LHCN-M2 (cell line): ENCODE measurements at places on chromosomes 1 and 21. TPM values are rescaled to one million over a fixed set of nuclear protein-coding genes. Genes with fewer than 3 reads are reported as not detected.
A peak's percentile ranks its signal among the peaks of the same experiment; 100 is the strongest.

CFHR1 gene
- total RNA-seq = not detected in 2 replicates

PGM1 gene
- total RNA-seq = 103 TPM in 2 replicates

LACTBL1 gene
- not detected in 2 replicates for total RNA-seq

EPRS1 gene
- 64.3 and 73.5 TPM in 2 replicates for total RNA-seq

TNN gene
- not detected in 2 replicates for total RNA-seq

AGBL4 gene
- not detected in 2 replicates for total RNA-seq

NUDT4B gene
- 18.6 and 23.1 TPM in 2 replicates for total RNA-seq

- peak; percentile 58 for DNase-seq
Measured at GRCh38 chr1:24191860-24192259, 4.8 kb upstream of the IFNLR1 start.

DNA sequence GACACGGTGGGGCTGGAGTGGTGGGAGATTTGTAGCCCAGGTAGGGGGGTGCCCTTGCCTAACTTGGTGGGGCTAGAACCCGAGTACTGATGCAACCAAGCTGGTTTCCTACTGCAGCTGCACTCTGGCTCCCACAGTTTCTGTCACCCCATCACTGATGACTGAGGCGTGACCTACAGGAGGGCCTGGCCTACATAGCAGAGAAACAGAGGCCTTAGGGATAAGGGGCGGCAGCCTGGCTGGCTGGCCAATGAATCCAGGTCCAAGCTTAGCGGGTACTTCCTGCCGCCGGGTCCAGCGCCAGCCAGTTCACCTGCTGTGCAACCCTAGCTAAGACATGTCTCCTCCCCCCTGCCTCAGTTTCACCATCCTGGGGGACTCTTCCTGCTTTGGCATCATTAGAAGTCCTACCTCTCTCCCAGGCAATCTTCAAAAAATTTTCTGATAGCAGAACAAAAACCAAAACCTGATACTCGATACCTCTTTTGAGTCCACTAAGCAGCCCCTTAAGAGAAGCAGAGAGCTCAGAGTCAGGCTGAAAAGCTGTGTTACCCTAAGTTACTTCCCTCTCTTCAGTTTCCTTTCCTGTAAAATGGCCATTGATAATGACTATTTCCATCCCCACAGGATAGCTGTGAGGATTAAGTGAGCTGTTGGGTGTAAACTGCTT lies 27.3 kb upstream of the RNF19B start:
- no peak for DNase-seq

- no peak for DNase-seq
Measured at GRCh38 chr21:16116069-16116468, 386.3 kb downstream of the USP25 start.

GRCh38 chr21:36696390-36697059 lies 2.4 kb upstream of the SIM2 start:
- no peak for DNase-seq

DNA sequence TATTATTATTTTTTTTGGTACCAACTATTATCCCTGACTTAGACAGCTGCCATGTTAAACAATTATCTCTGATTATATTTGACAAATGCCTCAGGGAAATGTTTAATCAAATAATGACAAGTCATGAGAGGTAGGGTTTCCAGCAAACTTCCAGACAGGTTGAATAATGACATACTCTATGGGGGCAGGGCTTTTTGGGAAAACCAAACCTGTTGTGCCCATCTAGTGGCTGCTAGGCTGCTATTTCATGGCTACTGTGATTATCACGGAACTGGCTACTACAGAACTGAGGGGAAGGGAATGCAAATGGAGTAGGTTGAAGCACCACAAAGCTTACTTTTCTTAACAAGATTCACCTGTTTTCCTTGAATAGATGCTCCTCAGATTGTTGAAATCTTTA lies 77.6 kb downstream of the DUSP10 start:
- DNase-seq = no peak

GRCh38 chr1:102858695-102859094 lies 249.6 kb downstream of the COL11A1 start:
- DNase-seq = no peak

DNA sequence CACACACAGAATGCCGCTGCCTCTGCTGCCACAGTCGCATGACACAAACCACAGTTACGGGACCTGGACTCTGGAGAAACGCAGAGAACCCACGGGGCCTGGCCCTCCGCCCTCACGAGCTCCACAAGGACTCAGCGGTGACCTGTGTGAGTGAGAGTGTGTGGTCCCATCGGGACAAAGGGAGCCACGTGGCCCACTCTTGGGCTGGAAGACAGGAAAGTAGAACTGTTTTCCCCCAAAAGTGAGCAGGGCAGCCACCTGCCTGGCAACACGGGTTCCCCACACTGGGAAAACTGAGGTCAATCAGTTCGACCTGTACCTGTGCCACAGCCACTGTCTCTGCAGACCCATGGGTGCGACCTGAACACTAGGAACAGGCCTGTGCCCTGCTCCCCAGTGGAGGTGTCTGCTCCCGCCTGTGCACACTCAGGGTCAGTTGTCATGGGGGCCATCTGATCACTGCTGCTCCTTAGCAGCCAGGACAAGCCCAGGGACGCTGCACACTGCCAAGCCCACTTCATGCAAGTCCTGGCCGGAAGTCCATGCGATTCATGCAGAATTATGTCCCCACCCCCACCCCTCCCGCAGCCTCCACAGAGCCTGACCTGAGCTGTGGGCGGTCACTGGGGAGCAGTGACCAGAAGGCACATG lies 54.4 kb upstream of the ADARB1 start:
- no peak for DNase-seq

GRCh38 chr1:231487910-231488309 lies 40.6 kb upstream of the TSNAX start:
- no peak for DNase-seq

DNA sequence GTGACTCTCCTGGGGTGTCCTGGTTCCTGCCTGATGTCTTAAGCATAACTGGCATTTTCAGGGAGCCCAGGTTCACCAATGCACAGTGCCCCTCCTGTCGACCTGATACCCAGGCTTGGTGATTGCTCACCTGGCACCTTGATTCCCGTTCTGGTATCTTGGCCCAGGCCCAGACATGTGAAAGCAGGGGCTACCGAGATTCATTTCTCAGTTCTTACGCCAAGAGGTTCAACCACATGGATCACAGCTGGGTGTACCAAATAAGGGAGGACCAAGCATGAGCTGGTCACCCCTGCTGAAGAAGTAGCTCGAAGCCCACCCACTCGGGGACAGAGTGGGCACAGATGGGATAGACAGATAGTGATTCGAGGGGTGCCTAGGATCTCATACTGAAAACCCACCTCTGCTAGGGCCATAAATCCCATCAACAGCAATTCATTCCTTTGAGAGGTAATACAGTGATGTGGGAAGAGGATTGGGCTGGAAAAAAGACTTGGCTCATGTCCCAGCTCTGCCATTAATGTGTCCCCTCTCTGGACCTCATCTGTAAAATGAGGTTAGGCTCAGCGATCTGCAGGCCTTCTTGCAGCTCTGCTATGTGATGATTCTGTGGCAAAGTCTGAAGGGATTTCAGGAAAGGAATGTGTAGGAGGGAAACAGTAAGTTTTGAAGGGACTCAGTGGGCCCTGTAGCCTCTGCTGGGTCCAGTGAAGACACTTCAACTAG lies 2.7 kb downstream of the EPHX1 start:
- DNase-seq = no peak

- peak; percentile 67 for DNase-seq
Measured at GRCh38 chr1:16017461-16018303, at the start of gene HSPB7. TSS of gene HSPB7 (minus strand) at chr1:16018043. CDS start at chr1:16017963, 80 bp downstream.

DNA sequence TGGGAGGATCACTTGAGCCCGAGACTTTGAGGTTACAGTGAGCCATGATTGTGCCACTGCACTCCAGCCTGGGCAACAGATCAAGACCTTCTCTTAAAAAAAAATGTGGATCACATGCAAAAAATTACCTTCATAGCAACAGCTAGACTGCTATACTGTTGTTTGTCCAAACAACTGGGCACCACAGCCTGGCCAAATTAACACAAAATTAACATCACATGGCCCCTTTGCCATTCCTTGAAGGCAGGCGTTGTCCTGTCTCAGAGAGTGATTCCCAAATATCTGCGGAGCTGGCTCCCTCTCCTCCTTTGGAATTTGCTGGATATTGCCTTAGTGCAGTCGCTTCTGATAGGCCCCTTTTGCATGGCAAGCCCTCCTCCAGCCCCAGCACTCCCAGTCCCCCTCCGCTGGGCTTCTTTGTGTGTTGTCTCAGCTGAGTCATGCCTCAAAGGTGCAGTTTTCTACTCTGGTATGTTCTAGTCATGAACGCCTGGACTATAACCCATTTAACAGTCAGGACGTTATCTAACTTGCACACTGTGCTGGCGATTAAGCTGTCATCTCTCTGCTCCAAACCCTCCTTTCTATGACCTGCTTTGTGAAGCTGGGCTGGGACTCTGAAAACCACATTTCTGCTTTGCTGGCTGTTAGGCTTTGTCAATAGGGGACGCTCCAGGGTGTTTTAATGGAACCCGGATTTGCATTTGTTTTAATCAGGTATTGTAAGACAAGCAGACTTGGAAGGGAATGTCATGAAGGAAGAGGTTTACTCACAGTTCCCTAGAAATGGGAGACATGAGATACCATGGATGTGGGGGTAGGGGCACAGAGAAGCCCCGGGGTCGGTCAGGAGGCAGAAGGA lies 20.1 kb upstream of the HPCAL4 start:
- DNase-seq = no peak

DNA sequence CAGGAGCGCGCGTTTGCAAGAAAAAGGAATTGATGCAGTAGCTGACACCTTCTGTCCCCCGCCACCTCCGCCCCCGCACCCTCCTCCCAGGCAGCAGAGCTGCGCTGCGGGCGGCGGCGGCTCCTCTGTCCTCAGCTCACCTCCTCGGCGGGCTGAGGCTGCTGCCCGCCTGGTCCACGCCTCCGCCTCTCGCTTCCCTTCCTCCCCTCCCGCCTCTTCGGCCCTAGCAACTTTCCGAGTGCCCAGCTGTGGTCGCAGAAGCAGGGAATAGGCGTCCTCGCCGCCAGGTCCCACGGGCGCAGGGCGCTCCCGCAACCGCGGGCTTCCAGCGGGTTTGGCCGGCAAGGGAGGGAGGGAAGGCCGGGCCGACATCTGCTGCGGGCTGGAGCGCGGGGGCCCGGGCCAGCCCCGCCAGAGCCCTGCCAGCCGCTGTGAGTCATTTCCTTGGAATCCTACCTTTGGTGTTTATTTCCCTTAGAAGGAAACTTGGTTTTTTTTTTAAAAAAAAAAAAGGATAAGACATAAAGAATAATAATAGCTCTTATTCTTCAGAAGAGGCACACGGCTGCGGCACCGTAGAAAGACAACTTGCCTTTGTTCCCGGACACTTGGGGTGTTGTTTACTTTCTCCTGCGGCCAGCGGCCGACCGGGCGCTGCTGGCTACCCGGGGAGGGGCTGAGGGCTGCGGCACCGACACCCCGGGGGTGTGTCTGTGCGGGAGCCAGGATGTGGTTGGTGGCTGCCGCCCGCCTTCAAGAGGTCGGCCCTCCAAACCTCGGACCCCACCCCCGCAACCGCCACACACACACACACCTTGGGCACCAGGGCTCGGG lies 1.1 kb downstream of the SERTAD4 start:
- peak; percentile 37 for DNase-seq

DNA sequence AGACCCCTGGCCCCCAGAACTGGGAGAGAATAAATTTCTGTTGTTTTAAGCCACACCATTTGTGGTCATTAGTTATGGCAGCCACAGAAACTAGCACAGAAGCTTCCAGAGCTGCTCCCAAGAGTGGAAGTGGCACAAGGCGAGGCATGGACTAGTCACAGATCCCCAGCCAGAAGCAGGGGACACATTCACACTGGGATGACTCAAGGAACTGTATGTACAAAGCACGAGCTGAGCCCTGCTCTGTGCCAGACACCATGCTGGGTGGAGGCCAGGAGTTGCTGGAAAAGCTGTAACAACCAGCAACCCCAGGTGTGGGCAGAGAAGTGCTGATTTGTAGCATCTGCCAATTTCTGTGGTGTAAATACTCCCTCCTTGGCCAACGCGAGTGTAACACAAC lies 55.6 kb downstream of the TCP10L start:
- DNase-seq = no peak

GRCh38 chr1:199122532-199123311 lies 483.9 kb downstream of the PTPRC start:
- peak; percentile 76 for DNase-seq

GRCh38 chr1:233229288-233229687 lies 66.2 kb downstream of the PCNX2 start:
- DNase-seq = no peak

- no peak for DNase-seq
Measured at GRCh38 chr1:156958247-156958714, 37.8 kb downstream of the LRRC71 start.

GRCh38 chr1:40663324-40664166 lies 1.9 kb downstream of the RIMS3 start:
- peak; percentile 17 for DNase-seq

DNA sequence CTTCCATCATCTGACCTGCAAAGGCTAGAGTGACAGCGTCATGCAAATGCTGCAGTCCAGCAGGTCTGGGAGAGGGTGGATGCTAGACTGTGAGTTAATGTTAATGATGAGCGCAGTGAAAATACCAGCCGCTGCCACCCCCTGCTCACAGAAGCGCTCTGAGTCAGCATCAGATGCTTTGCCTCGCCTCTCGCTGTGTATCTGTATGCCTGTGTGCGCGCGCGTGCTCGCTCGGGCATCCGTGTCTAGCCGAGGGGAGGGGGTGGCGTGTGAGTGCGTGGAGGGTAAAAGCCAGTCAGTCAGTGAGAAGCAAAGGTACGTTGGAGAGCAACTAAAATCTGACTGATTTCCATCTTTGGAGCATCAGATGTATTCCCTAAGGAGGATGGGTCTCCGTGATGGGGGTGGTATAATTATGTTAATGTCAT lies 858.7 kb downstream of the USP25 start:
- peak; percentile 92 for DNase-seq

DNA sequence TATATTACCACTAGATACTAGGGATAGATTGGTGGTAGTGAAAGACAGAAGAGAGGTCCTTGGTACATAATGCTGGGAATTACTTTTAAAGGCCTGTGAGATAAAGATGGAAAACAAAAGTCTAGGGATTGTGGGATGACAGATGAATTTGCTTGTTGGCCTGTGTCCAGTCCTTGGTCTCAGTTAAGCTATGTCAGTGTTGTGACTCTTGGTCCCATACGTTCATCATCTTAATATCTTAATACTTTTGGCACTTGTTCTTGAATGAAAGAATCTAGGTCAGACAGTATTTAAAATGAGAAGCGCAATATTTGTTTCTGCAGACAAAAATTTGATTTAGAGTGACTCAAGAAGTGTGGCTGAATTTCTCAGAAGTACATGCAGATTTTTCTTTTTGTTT lies 7.6 kb downstream of the RPL5 start:
- no peak for DNase-seq
